Activated CD8-positive, alpha-beta memory T cell treated with anti-CD3 and anti-CD28 coated beads for 24 hours (primary cell): ENCODE measurements at places on chromosomes 12 and 14.
A peak's percentile ranks its signal among the peaks of the same experiment; 100 is the strongest.

DNA sequence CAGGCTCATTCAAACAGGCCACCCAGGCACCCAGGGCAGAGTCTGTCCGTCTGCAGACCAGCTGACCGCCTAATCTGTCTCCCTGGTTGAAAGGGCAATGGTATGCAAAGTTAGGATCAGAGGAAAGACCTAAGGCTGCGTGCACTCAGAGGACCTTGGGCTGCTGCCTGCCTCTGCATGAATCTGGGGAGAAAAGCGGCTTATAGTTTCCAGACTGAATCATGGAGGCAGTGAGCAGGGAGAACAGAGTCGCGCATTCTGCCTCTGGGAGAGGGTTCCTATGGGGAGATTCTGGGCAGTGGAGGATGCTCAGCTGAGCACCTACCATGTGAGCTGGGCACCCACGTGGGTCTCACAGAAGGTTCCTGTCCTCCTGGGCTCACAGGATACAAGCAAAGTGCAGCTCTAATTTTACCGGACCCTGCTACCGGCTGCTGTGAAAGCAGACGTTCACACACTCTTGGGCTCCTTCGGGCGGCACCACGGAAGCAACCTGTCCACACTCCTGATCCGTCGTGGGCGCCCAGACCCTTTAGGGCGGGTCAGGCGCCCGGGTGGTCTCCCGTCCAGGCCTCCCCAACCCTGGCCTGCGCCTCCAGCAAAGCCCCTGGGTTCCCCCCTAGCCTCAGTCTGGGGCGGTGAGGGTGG lies 772 bp downstream of the SCARB1 start:
- peak; percentile 72 for DNase-seq

GRCh38 chr14:32200368-32201192 lies 1.3 kb upstream of the RNU6-7 start:
- no peak for DNase-seq

GRCh38 chr12:24200010-24200409 lies 250.5 kb upstream of the SOX5 start:
- DNase-seq = no peak

GRCh38 chr12:24950231-24950834 lies 1.4 kb upstream of the BCAT1 start:
- DNase-seq = no peak

GRCh38 chr14:72699443-72699842 lies 194.5 kb downstream of the DPF3 start:
- DNase-seq = no peak

DNA sequence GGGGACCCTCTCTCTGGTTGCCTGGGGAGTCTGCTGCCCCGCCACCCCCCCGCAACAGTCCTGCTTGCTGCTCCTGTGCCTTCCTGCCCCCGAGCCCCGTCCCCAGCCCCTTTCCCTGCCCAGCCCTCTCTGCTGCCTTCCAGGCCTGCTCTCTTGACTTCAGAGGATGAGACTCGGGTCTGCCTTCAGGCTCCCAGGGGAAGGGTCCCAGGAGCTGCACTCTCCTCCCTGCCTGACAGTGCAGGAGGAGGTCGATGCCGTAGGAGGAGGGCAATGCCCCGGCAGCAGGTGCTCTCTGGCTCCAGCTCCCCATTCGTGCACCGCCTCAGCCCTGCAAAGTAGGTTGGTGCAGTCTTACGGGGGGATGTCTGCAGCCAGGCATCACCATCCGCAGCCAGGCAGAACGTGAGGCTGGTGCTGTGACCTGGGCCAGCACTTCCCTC lies 185.1 kb upstream of the C14orf180 start:
- DNase-seq = peak; percentile 64

- no peak for DNase-seq
Measured at GRCh38 chr12:48883305-48884161, 17.9 kb upstream of the RND1 start.

GRCh38 chr14:44361083-44361482 lies 146.0 kb downstream of the FSCB start:
- DNase-seq = no peak

DNA sequence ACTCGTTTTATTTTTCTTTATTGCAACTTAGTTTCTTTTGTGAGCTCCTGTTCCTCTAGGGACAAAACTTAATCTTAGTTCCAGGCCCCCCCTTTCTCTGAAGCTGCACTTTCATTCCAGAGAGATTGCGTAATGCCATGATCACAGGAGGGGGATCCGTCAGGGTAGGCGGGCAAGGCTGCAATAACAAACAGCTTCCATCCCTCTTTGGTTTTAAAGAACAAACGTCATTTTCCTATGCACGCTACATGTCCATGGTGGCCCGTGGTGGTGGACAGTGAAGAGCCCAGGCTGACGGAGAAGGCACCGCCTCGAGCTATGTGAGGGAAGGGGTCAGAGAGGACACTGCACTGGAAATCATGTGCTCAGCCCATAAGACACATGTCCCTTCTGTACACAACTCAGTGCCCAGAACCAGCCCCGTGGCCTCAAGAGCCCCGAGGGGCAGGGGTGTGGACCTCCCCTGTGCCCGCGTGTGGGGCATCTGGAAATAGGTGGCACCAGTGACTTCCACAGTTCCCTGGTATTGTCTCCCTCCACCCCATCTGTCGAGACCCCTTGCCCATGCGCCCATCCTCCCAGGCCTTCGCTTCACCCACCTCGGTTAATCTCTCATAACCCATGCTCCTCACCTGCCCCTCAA lies 161.4 kb downstream of the ADGRD1 start:
- no peak for DNase-seq

DNA sequence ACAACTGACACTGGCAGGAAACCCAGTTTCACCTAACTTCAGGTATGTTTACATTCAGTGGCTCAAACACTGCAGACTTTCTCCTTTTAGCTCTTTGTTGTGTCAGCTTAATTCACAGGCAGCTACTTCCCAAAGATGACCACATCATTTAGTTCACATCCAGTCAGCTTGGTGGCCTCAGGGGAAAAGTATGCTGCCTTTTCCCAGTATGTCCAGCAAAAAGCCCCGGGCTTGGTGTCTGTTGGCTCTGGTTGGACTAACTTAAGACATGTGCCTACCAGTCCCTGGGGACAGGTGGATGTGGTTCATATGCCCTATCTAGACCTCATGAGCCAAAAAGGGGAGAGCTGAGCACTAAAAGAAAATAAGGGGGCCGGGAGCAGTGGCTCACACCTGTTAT lies 56.4 kb downstream of the GOLGA5 start:
- DNase-seq = no peak

- DNase-seq = no peak
Measured at GRCh38 chr12:121282072-121282742, 14.3 kb downstream of the CAMKK2 start.

- DNase-seq = no peak
Measured at GRCh38 chr14:105444859-105445258, 25.2 kb downstream of the MTA1 start.

- DNase-seq = no peak
Measured at GRCh38 chr12:64760808-64761573, 1.8 kb upstream of the GNS start.

DNA sequence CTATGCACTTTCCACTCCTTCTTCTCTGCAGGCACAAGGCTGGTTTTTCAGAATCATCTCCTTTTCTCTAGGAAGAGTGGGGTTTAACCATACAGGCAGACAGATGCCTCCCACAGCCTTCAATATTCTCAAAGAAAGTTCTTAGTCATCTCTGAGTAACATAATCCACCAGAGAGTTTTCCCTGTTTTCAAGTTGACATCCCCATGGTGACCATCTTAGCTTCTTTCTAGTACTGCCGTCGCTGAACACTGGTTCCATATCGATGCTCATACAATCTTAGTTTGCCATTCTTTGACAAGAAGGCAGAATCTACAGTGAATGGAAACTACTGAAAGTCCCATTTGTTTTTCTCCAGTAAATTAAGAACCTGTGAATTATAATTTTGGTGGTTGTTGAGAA lies 28.6 kb downstream of the TPH2 start:
- DNase-seq = no peak

- no peak for DNase-seq
Measured at GRCh38 chr14:34069854-34070582, 119.1 kb upstream of the EGLN3 start.

- no peak for DNase-seq
Measured at GRCh38 chr12:5441497-5442236, 9.8 kb downstream of the NTF3 start.

- DNase-seq = no peak
Measured at GRCh38 chr14:22614240-22614799, 16.2 kb downstream of the ABHD4 start.

DNA sequence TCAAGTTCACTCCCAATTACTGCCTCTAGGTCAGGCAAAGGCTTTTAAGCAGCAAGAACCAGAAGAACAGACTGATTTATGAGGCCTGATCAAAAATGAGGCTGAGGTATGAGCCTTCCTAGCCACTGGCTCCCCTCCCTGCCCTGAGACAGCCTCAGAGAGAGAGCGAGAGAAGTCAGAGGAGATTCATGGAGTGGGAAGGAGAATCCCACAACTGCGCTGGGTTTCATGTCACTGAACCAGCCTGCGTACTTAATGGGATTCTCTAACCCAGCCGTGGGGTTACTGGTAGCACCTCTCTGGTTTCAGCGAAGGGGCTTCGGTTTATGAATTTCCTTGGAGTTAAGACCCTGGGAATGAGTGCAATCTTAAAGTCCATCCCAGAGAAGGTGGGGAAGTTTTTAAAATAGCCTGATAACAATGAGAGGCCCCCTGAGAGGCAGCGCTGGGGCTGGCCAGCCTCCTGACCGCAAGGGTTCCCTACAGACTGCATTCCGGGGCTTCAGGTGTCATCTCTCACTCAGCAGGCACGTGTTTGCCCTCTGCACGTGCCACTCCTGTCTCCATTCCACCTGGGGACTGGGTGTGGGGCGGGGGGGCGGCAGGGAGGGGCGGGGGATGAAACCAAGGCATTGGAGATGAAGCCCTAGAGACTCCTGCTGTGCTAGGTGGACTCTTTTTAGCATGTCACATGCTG lies 6.1 kb upstream of the GPRC5A start:
- DNase-seq = no peak

GRCh38 chr14:37508503-37508902 lies 86.5 kb downstream of the FOXA1 start:
- no peak for DNase-seq

- no peak for DNase-seq
Measured at GRCh38 chr14:74685921-74686678, 26.8 kb downstream of the AREL1 start.

DNA sequence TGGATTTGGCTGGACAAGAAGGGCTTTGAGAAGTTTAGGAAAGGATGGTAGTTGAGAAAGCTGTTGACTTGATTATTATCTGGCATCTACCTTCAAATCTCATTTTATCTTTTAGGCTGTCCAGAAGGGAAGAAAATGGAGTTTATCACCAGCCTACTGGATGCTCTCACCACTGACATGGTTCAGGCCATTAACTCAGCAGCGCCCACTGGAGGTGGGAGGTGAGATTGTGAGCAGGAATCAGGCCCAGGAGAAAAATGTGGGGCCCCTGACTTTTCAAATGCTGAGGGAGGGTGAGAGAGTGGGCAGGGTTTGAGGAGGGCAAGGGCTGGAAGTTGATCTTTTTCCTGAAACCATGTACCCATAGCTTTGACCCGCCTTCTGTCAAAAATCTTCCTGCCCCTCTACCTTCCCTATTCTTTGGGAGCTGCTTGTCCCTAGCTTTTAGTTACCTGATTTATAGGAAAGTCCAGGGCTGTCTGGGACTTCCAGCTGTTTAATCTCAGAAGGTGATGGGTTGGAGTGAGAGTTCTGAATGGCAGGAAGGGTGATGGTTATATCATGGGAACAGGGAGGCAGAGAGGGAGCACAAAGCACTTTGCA lies 134.2 kb downstream of the SMOC1 start:
- no peak for DNase-seq

DNA sequence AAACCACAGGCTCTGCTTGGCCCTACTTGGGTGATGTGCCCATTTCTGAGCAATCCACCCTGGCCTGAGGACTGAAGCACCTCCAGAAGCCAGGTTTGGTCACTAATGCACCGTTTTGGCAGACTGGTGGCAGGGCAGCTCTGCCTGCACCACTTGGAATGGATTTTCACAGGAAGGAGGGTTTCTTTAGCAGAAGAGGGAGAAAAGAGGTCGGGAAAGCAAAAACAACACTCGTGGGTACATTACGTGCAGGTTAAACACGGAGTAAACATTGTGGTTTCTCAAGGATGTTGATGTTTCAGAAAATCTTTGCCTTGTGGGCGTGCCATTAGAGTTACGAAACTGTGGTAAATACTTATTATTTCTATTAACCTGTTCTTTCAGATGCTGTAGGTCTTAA lies 70.8 kb downstream of the KCNA5 start:
- no peak for DNase-seq

DNA sequence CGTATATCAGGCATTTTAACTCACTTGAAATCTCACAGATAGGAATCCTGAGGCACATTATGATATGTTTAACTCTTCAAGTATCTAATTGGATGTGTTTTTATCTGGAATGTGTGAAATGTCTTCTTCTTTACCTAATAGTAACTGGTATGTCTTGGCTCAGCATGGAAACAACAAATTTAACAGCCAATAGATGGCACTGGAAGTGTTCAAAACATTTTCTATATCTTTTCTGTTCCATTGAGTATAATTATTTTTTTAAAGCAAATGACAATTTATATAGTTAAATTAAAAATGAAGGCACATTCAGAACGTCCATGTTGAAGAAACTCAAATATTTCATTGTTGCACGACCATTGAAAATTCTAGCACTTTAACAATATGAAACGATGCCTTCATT lies 164.6 kb upstream of the SLC16A7 start:
- no peak for DNase-seq

DNA sequence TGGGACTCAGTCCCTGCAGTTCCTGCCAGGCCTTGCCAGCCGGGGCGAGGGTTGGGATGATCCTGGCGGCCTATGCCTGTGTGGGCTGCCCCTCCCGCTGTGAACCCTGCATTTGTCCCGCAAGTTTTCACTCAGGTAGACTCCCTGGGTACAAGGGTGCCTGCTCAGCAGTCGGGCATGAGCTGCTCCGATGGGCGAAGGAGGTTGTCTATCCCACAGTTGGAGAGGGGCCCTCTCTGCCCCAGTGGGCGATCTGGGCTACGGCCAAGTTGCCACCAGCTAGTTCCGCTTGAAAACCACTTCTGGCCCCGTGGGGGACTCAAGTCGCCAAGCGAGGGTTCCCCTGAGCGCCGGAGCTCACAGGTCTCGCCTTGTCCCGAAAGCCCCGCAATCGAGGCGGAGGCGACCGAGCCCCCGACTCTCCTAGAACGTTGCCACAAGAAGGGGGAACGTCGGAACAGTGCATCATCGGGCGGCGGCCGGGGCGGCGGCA lies 365 bp upstream of the TPI1 start:
- DNase-seq = no peak

GRCh38 chr12:131044136-131044535 lies 90.4 kb downstream of the ADGRD1 start:
- DNase-seq = no peak

DNA sequence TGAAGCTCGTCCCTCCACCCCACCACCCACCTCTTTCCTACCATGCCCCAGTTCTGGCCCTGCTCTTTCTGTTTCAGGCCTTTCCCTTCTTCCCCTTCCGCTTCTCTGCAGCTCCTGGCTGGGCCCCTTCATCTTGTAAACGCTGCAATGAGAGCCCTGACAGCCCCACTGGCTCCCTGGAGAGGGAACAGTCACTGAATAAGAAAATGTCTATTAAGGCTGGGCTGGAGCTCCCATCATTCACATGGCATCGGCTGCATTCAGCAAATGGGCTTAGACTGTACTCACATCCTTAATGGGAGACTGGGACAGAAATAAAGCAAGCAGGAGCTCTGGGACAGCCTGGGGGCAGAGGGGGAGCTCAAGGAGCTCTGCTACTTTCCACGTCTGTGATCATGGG lies 45.2 kb upstream of the TUNAR start:
- no peak for DNase-seq
